GM12892 (cell line): ENCODE measurements at places on chromosomes 6 and 20.

DNA sequence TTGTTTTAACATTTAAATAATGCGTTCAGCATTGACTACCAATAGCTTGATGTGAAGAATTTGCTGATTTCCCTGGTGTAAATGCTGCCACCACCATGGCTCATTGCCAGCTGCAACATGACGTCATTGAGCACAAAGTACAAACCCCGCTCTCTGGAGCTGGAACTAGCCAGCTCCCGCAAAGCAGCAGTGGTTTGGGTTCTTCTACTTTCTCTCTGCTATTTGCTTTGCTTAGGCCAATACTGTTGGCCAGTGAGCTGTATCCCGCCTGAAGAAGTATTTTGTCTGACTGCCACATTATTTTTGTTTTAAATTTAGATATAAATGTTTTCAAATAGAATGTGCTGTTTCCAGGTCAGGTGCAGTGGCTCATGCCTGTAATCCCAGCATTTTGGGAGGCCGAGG, 47.4 kb upstream of the KIF13A start:
- DNase-seq, result no peak

- no peak for DNase-seq
Observed at GRCh38 chr6:113989675-113990074, 18.7 kb upstream of the HDAC2 start.

DNA sequence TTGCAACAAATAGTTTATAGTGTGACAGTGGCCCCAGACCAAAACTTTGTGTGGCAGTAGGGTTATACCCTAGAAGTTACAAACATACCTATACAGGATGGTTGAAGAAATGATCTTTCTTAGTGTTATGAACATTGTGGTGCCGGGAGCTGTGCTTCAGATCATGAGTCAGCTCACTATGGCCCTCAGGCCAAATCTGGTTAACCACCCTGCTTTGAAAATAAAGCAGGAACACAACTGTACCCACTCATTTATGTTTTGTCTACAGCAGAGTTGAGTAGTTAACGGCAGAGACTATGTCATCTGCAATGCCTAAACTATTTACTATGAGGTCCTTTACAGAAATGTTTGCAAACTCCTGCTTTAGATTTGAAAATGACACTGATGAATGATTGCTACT, 24.3 kb downstream of the AKAP7 start:
- no peak for DNase-seq

DNA sequence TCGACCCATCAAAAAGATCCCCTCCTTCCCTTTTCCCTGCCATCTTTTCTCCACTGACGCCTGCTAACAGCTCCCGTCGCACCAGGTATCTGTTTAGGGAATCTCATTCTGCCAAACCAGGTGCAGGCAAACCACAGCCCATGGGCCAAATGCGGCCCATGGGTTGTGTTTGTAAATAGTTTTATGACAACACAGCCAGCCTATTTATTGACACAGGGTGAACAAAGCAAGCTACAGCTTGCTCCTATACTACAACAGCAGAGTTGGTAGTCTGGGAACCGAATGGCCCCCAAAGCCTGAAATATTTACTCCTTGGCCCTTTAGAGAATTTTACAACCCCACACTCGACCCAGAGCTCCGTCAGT, 16.4 kb downstream of the NFATC2 start:
- DNase-seq, result no peak
